Substantia nigra (tissue), 51 donors: ENCODE measurements at places on chromosomes 6 and 20.

DNA sequence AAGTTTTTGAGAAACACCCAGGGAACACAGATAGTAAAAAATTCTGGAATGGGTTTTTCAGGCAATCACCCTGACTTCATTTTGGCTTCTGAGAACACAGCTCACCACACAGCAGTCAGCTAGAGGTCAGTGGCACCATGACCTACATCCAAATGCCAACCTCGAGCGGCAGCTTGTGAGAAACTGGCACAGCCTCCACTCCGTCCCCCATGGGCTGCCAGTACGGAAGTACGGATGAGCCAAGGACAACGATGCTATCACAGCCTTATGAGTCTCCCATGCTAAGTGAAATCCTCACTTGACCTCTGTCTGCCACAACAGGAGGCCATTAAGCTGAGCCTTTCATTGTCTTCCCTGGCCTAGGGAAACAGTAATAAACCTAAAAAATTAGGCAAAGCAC, 32.0 kb downstream of the KIF16B start:
- no peak for DNase-seq

DNA sequence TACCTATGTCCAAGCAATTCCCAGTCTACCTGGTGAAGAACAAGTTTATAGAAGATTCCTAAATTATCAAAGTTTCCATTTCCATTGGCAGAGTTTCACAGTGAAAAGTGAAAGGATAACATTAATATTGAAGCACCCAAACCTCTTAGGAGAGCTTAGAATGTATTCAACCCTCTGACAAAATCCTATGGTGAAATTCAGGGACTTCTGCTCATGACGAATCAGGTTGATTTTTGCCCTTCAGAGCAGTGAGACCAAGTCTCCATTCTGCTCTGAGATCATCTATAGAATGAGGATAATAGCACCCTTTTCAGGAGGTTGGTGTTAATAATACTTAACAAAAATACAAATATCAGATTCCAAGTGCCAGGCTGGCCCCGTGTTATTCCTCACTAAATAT, 15.5 kb downstream of the SERPINB1 start:
- DNase-seq: no peak

GRCh38 chr20:37095108-37095598, 644 bp downstream of the RBL1 start:
- no peak for DNase-seq

GRCh38 chr20:15854911-15855310, 718.3 kb downstream of the KIF16B start:
- no peak for DNase-seq

GRCh38 chr6:27834384-27834783, 77.8 kb downstream of the OR2B2 start:
- no peak for DNase-seq

- DNase-seq: no peak
Measured at GRCh38 chr6:104638841-104639290, 220.9 kb downstream of the HACE1 start.

GRCh38 chr20:61664556-61665320, 400.9 kb downstream of the TAF4 start:
- DNase-seq: no peak

DNA sequence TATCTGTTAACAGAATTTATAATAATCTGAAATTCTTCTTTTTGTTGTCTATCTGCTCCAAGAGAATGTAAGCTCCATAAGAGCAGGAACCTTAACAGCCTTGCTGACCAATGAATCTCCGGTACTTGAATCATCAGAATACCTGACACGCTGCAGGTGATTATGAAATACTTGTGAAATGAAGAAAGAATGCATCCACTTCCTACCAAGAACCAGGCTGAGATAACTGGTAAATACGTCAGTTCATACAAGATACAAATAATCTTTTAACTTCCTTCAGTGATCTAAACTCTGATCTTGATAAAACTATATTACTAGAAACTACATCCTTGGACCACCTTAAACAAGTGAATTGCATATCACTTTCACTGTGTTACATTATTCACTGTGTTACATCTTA, 116.2 kb downstream of the MAP3K5 start:
- DNase-seq: no peak

GRCh38 chr6:106746652-106747051, 117.3 kb downstream of the QRSL1 start:
- DNase-seq: no peak

DNA sequence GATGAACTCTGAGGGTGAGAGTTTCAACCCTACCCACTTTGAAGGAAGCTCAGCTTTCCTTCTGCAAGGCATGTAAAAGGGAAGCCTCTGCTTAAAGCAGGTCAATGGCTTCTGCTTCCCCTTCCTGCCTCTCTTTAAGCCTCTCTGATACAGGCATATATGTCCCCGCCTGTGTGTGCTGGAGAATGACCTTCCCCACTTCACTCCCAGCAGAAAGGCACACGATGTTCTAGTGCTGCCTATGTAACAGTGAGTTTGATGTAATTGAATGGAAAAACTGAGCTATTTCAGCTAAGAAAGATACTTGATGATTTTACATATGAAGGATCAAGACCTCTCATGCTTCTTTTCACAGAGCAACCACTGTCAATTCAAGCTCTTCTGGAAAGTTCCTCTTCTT, 632.2 kb downstream of the HACE1 start:
- DNase-seq: no peak

- DNase-seq: no peak
Measured at GRCh38 chr6:22716721-22717120, 147.4 kb downstream of the HDGFL1 start.

DNA sequence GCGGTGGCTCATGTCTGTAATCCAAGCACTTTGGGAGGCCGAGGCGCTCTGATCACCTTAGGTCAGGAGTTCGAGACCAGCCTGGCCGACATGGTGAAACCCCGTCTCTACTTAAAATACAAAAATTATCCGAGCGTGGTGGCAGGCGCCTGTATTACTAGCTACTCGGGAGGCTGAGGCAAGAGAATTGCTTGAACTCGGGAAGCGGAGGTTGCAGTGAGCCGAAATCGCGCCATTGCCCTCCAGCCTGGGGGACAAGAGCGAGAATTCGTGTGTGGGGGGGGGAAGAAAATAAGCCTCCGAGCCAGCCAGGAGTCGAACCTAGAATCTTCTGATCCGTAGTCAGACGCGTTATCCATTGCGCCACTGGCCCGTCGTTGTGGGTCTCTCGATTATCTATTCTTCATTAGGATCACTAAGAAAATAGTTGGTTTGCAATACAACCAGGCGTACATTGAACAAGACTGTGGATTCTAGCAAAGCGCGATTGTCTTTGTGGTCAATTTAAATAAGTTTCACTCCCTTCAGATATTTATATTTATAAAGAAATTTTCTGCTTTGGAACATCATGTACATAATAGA, 33.9 kb upstream of the PRSS16 start:
- no peak for DNase-seq

GRCh38 chr6:19320111-19320581, 517.0 kb upstream of the ID4 start:
- no peak for DNase-seq

GRCh38 chr6:41937861-41938574, 3.6 kb downstream of the CCND3 start:
- DNase-seq: no peak

- no peak for DNase-seq
Measured at GRCh38 chr6:2259002-2259494, 13.6 kb upstream of the GMDS start.

- DNase-seq: no peak
Measured at GRCh38 chr6:151847064-151847463, 39.6 kb downstream of the ESR1 start.

- DNase-seq: no peak
Measured at GRCh38 chr6:65570340-65570739, 136.7 kb downstream of the EYS start.

GRCh38 chr20:364905-365794, 15.4 kb upstream of the TRIB3 start:
- DNase-seq: no peak

GRCh38 chr6:151009576-151009975, 144.1 kb downstream of the MTHFD1L start:
- no peak for DNase-seq

DNA sequence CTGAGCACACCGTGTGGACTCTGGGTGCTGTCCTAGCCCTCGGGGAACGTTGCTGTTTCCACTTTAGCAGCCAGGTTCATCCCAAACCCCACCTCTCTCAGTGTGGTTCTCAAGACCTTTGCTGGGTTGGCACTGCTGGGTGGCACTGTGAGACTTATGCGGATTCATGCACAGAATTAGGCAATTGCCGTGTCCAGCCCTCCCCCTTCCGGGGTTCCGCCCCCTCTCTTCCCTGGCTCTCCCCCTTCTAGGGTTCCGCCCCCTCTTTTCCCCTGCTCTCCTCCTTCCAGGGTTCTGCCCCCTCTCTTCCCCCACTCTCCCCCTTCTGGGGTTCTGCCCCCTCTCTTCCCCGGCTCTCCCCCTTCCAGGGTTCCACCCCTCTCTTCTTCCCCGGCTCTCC, 39.8 kb upstream of the SLCO4A1 start:
- no peak for DNase-seq

- DNase-seq: no peak
Measured at GRCh38 chr20:8005033-8005432, 14.5 kb downstream of the TMX4 start.

DNA sequence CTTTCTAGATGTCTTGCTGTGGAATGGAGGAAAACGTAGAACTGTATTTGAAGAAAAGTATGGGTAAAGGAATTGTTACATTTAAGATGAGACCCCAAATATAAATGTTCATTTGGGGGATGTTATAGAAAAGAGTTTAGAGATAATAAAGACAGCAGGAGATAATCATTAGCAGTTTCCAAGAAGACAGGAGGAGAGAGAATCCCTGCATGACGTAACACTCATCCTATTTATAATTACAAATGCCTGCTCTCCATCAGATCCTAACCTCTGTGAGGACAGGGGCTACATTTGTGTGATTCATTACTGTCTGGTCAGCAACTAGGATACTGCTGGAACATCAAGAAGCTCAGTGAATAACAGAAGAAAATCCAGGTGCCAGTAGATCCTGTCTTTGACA, 133.0 kb upstream of the HDDC2 start:
- DNase-seq: no peak

DNA sequence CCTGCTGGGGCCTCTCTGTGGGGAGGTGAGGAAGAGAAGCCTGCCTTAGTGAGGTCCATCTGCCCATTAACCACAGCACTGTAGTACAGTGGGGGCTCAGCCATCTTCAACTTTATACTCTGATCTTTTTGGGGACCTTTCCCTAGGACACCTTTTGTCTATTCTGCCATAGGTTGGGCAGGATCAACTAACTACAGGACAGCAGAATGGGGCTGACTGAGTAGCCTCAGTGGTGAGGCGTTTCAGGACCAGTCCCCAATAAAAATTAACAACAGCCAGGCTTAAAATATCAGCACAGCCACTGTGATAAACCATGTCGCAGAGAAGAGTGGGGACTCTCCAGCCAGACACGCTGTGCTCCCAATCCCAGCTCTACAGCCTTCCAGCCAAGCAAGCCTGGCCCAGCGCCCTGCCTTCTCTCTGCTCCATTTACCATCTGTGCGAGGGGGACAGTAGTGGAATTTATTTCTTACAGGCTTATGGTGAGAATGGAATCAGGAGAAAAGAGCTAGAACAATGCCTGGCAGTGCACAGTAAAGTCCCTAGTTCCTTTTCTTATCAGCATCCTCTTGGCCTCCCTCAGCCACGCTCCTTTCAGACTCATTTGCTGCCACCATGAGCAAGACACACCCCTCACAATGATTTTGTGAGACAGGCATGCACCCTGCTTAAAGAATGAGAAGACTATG, 75.5 kb downstream of the SLC22A23 start:
- peak; percentile 76 for DNase-seq

- DNase-seq: no peak
Measured at GRCh38 chr6:131096786-131097185, 33.7 kb upstream of the EPB41L2 start.

- no peak for DNase-seq
Measured at GRCh38 chr6:23174781-23175361, 605.5 kb downstream of the HDGFL1 start.

DNA sequence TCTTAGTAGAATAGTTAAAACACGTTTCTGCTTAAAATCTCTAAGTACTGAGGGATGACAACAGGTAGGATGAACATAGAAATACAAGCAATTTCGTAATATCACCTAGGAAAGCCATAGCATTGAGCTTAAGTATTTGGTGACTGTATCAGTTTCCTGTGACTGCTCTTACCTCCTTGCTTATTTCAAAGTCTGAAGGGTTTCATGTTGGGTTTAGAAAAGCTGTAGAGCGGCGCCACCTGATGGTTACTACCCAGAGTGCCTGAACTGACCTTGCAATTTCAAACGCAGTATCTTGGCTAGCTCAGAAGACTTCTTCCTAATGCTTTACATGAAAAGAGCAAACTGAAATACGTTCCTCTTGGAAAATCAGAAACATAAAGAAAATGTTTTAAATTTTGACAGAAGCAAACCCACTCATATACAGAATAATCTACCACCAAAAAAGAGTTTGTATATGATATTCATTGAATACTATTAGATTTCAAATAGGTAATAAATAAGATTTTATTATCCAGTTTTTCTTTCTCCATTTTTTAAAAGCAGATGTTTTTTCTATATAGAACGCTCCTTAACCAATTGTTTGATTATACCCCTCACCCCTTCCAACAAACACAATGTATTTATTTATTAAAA, 82.3 kb upstream of the RIPOR2 start:
- DNase-seq: no peak

DNA sequence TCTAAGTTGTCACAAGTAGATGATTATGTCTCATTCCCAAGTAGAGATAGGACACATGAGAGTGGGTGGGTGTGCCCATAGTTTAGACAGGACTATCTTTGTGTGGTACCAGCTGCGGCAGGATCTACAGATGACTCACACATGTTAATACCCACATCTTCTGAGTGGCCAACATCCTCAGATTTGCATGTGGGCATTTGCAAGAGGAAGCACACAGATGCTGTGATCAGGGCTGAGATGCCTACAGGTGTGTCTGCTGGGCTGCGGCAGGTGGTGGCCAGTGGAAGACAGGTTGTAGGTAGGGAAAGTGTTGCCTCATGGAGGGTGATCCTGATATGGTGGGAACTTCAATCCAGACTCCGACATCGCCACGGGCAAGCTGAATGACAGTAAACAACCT, 50.8 kb downstream of the UTRN start:
- DNase-seq: no peak

DNA sequence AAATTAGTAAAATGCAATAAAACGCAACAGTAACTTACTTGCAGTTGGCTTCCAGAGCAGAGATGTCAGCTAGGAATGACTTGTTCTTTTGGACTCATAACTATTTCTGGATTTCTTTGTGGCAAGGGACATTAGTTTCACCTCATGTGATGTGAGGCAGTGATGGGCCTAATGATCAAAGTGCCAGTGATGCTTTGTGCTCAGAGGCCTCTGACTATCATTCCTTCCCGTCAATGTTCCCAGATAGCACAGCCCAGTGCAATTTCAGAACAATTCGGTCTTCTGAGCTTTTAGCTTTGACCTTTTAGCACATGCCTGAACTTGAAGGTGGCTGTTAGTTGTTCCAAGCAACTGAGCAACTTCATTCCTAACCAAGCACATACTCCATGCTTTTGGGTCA, 596.8 kb downstream of the TFAP2B start:
- DNase-seq: no peak

GRCh38 chr6:135876058-135876457, 24.6 kb downstream of the PDE7B start:
- DNase-seq: no peak

GRCh38 chr20:8133851-8134451, 1.9 kb downstream of the PLCB1 start:
- no peak for DNase-seq

GRCh38 chr6:19934996-19935591, 97.9 kb downstream of the ID4 start:
- DNase-seq: no peak

- no peak for DNase-seq
Measured at GRCh38 chr6:146381486-146381885, 162.1 kb upstream of the RAB32 start.

GRCh38 chr6:94956910-94957309, 620.4 kb upstream of the MANEA start:
- no peak for DNase-seq

- DNase-seq: no peak
Measured at GRCh38 chr6:92847988-92848387, 571.4 kb downstream of the EPHA7 start.
